ENCODE measurements at places on chromosomes 5 and 9.

DNA sequence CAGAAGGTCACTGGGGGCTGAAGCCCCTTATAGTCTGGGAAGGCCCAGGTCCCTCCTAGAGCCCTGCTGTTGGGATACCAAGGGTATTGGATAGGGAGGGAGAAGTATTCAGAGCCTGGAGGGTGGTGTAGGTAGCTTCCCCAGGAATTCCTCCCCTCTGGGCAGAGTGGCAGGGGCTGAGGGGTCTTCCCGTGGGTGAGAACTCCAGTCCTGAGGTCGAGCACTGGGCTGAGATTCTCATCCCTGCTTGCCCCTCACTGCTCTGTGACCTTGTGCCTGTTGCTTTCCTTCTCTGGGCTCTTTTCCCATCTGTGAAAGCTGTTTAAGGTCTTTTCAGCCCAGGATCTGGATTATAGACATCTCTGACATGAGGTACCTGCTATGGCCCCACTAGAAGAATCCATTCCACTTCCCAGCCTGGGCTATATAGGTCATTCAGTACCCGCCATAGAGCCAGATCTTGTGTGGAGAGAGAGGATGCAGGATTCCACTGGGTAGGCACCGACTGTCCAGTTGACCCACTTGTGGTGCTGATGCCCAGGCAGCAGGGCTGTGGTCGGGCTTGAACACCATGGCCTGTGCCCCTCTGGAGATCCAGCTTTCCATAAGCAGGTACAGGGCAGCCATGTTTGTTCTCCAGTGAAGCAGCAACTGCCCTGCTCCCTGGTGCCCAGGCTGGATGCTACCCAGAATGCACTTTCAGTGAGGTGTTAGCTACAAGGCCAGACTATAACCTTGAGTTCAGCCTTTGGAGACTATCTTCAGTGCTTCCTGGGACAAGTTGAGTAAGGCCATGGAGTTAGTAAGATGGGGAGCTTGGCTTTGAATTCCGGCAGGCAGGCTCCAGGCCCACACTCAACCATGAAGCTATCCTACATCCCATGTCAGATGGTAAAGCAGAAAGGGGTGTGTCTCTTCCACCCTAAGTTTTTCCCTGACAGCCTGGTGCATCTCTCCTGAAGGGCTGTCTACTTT, 60.1 kb downstream of the AMBP start:
- no peak for DNase-seq

DNA sequence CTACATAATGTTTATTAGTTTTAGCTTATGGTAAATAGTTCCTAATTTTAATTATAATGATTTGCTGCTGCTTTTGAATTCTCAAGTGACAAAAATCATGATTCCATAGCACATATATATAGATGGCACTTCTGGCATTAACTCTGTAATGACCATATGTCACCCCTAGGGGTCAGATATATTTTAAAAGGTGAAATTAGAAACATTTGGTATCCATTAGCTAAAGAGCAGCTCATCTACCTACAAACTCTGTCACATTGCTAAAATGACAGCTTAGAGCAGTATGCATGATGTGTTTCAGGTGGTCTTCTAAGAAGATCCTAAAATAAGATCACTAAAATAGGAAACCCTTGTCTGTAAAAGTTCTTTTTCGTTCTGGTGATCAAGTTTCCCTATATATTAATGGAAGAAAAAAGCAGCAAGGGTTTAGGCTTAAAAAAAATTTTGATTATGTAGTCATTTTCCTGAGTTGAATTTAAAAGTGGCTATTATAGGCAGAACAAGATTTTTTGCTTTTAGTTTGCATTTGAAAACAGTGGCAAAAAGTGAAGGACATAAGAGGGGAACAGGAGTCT, 157.7 kb upstream of the POU5F2 start:
- DNase-seq, result no peak

DNA sequence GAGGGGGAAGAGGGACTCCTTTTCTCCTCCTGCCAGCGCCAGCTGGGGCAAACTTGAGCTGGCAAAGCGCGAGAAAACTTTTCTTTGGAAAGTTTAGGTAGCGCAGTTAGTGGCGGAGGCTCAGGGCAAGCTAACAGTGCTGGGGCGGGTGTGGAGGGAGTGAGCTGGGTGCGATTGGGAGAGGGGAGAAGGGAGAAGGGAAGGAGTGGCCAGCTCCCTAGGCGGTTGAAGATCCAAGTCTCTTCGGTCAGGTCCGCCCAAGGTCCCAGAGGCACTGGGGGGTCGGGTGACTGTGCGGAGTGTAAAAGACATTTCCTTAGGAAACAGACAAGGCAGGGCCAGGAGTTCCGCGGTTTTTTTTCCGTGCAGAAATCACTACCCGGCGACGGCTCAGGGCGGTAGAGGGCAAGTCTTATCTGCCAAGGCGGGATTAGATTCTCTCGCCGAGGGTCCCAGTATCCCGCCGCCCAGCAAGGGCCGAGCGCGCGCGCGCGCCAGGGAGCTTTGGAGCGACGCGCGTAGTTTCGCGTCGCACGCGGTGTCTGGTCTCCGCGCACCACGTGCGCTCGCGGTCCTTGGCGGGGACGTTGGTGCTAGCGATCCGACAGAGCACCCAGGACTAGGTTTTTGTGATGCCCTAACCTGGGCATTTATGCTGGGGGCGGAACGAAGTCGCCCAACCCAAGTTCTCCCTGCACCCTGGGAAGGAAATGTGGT, 33.6 kb upstream of the NFIB start:
- DNase-seq, result no peak

DNA sequence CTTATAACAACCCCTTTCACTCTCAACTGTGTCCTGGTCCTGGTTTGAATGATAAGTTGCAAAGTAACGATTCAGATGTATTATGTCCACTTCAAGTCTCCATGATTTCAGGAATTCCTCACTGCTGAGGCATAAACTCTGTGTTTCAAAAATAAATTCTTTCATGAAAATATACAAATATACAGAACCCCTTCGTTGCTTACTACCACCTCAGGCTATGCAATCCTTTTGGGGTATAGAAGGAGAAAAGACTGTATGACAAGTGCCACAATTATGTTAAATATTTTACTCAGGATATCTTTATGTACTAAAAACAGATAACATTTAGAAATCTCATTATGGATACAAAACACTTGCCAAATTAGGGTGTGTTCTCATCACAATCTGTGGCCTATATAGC, 190.7 kb downstream of the KCTD16 start:
- DNase-seq, result no peak

DNA sequence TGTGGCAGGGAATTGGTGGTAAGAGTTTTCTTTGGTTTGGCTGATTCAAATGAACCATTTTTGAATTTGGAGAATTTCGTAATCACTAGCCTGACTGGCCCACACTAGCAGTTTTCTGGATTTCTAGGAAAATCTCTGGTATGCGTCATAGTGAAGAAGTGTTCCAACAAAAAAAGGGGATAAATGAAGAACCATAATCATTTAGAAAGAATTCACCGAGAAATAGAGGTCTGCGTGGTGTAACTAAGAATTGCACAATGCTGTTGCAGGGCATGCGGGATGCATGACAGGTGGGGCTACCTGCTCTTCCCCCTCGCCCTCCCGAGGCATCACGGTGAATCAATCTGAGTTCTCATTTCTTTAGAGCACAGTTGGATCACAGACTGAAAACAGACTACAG, 232.3 kb upstream of the PAPPA start:
- no peak for DNase-seq

- no peak for DNase-seq
Measured at GRCh38 chr9:96009690-96010472, 134.4 kb downstream of the ERCC6L2 start.

- no peak for DNase-seq
Measured at GRCh38 chr5:111135946-111136345, 43.8 kb downstream of the WDR36 start.

GRCh38 chr9:131096269-131097125, at the start of gene AIF1L:
AIF1L (plus strand) TSS chr9:131096531; CDS start chr9:131096630, 99 bp downstream.
- DNase-seq, result peak; percentile 19
